ENCODE measurements at places on chromosomes 2 and 18.

DNA sequence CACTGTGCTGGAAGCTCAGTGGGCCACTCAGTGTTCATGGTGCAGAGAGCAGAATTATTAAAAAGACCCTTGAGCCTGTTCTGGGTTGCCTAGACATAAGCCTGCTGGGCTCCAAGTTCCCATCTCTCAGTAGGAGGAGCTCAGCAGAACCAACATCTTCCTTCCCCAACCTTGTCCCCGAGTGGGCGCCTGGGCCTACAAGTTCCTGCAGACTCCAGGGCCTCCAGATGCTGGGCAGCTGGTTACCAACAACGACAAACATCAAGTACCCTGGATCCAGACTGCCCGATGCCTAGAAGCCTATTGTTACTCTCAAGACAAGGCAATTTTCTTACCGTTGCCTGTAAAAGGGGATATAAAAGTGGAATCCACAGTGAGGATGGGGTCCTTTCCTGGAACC, 214.2 kb downstream of the HAUS1 start:
- no peak for DNase-seq

DNA sequence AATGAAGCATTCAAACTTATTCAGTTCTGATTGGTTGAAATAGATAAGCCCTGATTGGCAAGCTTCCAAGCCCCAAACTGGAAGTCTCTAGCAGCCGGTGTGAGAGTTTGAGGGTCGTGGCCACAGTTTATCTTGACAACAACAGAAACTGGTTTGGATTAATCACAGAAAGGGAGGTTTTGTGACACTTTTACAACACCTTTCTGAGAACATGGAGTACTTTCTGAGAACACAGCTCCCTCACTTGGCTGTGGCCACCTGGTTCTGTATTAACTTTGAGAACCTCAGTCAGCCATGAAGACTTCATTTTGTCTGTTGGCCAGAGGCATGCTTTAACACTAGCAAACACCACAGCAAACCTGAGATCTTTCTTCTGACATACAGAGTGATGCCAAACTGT, 280.7 kb upstream of the VWC2L start:
- DNase-seq: no peak

GRCh38 chr2:35932276-35932963, 423.2 kb upstream of the CRIM1 start:
- DNase-seq: no peak

GRCh38 chr18:58871514-58872420, 7.1 kb downstream of the ZNF532 start:
- no peak for DNase-seq

DNA sequence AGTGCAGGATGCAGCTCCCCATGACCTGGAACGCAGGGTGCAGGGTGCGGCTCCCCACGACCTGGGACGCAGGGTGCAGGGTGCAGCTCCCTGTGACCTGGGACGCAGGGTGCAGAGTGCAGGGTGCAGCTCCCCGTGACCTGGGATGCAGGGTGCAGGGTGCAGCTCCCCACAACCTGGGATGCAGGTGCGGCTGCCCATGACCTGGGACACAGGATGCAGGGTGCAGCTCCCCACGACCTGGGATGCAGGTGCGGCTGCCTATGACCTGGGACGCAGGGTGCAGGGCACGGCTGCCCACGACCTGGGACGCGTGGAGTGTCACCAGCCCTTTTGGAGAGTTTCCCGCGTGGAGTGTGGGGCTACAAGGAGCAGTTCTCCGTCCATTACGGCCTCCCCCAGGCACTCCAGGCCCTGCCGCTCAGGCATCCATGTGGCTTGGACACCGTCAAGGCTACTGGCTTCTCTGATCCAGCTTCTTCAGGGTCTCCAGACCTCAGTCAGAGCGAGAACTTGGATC, 38.7 kb downstream of the PXDN start:
- DNase-seq: no peak

- no peak for DNase-seq
These were observed 91.3 kb downstream of the FAM117B start for GRCh38 chr2:202726070-202726469.

DNA sequence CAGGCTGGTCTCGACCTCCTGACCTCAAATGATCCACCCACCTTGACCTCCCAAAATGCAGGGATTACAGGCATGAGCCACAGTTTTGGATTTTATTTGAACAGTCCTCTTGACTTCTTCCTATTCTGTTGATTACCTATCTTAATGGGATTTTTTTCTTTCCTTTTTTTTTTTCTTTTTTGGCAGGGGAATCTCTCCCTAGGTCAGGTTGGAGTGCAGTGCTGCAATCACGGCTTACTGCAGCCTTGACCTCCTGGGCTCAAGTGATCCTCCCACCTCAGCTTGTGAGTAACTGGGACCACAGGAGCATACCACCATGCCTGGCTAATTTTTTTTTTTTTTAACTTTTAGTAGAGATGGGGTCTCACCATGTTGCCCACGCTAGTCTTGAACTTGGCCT, 2.8 kb downstream of the MTHFD2 start:
- no peak for DNase-seq

DNA sequence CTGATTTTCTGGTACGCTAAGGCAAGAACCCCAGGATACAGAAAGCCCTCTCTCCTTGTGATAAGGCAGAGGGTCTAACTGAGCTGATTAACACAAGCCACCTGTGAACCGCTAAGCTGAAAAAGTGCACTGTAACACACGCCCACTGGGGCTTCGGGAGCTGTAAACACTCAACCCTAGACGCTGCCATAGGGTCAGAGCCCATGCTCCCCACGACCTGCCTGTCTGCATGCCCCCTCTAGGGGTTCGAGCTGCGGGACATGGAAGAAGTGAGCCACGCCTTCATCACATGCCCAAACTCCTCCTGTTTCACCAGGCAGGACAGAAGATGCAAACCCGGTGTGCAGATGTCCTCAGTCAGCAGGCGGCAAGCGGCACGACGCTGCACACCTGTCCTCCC, 173.9 kb upstream of the RAB12 start:
- DNase-seq: no peak

GRCh38 chr2:97660775-97661389, 3.0 kb downstream of the ACTR1B start:
- no peak for DNase-seq

- no peak for DNase-seq
These were observed 126.1 kb downstream of the HNMT start for GRCh38 chr2:138090330-138090729.

- DNase-seq: no peak
These were observed 124.9 kb downstream of the B3GNT2 start for GRCh38 chr2:62320657-62321357.

DNA sequence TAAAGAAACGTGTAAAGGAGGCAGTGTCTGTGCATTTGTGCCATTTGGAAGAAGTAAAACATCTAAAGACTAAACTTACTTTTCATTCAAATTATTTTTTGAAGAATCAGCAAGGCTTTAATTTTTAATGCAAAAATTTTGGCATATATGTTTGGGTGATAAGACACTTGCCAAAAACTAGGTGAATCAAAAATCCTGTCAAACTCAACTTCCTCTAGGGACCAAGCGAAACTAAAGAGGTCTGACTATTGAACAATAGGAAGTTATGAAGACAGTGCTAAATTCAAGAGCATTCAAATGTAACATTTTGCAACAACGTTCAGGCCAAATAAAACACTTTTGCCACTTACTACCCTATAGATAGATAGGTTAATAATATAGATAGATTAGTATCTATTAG, 306.1 kb downstream of the NOL4 start:
- no peak for DNase-seq

GRCh38 chr2:120344976-120345581, 857 bp upstream of the INHBB start:
- no peak for DNase-seq

All from T-helper 1 cell (primary cell).